ENCODE measurements at places on chromosomes 1 and 21. TPM values are rescaled to one million over a fixed set of nuclear protein-coding genes. Genes with fewer than 3 reads are reported as not detected.

- ATAC-seq = no peak
These were observed 5.2 kb downstream of the CAPN9 start for GRCh38 chr1:230752407-230752806.

GRCh38 chr1:116322752-116323405 is 50.2 kb upstream of the ATP1A1 start:
- ATAC-seq = no peak

- ATAC-seq = no peak
These were observed 7.2 kb downstream of the KCNN3 start for GRCh38 chr1:154862907-154863306.

DNA sequence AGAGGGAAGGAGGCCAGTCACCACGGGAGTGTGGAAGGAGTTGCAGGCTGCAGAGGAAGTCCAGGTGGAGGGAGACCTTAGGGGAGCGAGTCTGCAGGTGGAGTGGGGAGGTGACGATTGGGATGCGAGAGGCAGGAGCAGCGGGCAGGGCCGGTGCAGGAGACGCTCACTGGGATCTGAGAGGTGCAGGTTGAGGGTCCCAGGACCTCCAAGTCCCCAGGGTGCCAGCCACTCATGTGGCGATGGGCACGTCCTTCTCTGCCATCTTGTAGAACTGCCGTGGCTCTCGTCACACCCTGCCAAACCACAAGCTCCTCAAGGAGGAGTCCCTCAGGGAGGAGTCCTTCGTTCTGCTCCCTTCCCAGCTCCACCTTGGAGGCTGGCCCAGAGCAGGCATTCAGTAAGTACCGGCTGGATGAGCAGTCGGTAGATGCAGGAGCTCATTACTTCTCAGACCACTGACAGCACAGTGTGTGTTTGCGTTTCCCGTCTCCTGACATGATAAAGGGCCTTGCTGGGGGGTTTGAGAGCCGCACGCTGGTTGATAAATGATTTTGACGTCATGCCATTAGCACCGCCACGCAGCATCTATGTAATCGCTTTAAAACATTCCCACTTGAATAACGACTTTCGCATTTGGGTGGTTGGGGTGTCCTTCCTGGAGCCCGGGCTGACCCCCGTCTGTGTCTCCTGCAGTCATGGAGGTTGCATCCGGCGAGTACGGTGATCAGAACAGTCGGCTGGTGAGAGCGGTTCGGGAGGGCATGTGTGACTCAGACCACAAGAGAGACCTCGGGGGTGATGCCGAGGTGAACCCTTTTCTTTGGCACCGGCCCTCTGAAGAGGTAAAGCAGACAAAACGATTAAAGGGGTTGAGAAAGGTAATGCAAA is 27.8 kb downstream of the TFF3 start:
- ATAC-seq = no peak

- no peak for ATAC-seq
These were observed 19.4 kb downstream of the KIAA2013 start for GRCh38 chr1:11906870-11907269.

DNA sequence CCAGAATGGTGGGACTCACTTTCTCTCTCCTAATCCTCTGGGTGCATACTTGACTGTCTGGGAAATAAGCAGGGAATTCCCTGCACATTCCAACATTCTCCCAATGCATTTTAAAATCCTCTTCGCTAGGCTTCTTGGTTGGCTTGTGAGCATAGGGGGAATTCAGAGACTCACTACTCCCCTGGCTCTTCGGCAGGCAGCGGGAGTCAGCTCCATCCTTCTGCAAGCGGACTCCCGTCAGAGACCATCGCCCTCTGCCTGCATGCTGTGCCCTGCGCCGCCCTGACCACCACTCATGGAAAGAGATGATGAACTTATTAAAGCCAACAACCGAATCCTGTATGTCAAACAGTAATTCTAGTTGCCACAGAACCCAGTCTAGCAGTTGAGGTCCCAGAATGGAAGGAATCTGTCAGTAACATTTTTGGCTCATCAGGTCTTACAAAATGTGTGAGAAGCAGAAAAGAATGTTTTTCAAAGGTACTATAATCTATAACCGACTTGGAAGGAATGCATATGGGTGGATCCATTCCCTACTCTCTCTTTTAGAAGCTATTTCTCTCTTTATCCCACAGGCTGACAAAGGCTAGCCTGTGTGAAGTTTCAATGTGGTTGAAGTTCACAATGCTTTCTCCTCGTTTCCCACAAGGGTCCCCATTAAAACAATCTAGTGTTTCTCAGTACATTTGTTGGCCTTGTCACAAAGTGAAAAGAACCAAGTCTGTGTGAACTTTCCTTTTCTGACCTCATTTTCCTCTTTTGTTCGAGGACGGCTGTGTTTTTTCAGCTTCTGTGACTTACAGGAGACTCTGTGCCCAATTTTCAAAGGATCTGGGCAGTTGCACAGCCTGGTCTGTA is 119.1 kb upstream of the ADAR start:
- no peak for ATAC-seq

- no peak for ATAC-seq
These were observed 10.7 kb upstream of the PTBP2 start for GRCh38 chr1:96710708-96711477.

DNA sequence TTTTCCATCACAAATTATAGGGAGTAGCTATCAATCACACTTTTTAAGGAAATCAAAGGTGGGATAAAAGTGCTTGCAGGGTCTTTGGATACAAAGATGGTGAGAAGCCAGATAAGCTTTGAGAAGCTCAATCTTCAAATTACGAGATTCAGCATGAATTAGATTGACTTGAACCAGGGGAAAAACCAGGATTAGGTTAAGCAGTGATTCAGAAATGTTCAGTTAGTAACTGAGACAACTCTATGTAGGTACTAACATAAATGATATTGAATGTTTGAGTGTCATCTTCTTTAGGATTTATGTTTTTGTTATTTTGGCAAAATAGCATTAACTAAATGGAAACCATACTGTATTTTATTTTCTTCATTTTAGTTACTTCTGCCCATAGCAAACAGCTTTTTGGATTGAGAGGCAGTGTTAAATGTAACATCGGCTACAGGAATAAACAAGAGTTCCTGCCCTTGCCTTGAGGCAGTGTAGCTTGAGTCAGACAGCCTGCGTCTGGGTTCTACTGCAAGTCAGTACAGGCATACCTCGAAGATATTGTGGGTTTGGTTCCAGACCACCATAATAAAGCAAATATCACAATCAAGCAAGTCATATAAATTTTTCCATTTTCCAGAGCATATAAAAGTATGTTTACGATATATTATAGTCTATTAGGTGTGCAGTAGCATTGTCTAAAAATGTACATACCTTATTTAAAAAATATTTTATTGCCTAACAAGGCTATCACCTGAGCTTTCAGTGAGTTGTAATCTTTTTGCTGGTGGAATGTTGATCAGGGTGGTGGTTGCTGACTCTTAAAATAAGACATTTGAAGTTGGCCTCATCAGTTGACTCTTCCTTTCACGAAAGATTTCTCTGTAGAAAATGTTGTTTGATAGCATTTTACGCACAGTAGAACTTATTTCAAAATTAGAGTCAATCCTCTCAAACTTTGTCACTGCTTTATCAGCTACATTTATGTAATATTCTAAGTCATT is 36.9 kb upstream of the BACH1 start:
- ATAC-seq = no peak

DNA sequence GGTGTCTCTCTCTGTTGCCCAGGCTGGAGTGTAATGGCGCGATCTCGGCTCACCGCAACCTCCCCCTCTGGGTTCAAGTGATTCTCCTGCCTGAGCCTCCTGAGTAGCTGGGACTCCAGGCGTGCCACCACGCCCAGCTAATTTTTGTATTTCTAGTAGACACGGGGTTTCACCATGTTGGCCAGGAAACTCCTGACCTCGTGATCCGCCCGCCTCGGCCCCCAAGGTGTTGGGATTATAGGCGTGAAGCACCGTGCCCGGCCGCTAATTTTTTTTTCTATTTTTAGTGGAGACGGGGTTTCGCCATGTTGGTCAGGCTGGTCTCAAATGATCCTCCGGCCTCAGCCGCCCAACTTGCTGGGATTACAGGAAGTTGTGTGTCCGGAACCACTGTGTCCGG is 597 bp downstream of the HORMAD1 start:
- ATAC-seq = no peak

DNA sequence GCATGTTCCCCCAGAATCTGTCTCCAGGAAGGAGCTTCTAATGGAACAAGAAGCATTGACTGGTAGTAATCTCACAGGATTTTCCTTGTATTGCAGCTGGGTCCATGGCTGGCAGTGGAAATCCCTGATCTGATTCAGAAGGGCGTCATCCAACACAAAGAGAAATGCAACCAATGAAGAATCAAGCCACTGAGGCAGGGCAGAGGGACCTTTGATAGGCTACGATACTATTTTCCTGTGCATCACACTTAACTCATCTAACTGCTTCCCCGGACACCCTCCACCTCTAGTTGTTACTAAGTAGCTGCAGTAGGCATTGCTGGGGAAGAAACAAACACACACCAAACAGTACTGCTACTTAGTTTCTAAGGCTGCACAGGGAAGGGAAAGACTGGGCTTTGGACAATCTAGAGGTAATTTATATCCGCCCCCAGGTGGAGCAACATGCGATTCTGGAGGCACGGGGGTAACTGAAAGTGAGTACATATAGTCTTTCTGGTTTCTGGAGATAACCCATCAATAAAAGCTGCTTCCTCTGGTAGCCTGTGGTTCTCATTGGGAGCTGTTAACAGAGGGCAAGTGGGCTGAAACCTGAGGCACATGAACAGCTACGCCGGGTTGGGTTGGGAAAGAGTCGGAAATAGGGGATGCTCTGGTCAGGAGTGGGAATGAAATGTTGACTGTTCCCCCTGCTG is 837 bp upstream of the USP21 start:
- ATAC-seq = no peak

DNA sequence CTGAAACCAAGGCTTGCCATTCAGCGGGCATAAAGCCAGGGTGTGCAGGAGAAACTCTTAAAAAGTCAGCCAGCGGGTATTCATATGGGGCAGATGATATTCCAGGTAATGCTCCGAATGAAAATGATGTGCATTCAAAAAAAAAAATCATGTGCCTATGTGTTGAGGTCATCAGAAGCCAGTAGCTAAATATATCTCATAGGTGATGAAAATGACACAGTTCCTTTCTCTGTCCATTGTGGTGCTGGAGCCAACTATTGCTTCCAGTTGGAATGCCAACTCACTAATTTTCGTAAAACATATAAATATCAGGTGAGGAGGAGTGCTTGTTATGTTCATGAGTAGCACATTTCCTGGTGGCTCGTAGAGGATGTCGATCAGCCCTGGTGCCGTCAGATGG is 23.2 kb downstream of the AJAP1 start:
- ATAC-seq = no peak

Gene CYP4A11
- total RNA-seq = not detected

Gene FHAD1
- not detected for total RNA-seq

Gene SLC44A3
- 0.56 TPM for total RNA-seq

Gene GOLT1A
- not detected for total RNA-seq

Gene RHBDL2
- not detected for total RNA-seq

All from activated T-helper 17 cell treated with anti-CD3 and anti-CD28 coated beads, Interleukin-2, amount 50 U/mL, for 72 hours (primary cell).